ENCODE measurements at places on chromosomes 11 and 22. TPM values are rescaled to one million over a fixed set of nuclear protein-coding genes. Genes with fewer than 3 reads are reported as not detected.

RIN1 gene
- total RNA-seq, result 3.0 TPM

BEST1 gene
- 1.9 TPM for total RNA-seq

OR9Q1 gene
- under 0.01 TPM for total RNA-seq

PRODH gene
- 4.0 TPM for total RNA-seq

ANO5 gene
- total RNA-seq, result 0.54 TPM

CDCA5 gene
- 5.1 TPM for total RNA-seq

CDC42EP2 gene
- 0.81 TPM for total RNA-seq

APOA4 gene
- not detected for total RNA-seq

KREMEN1 gene
- total RNA-seq, result 0.54 TPM

TTC28 gene
- total RNA-seq, result 19.7 TPM

ANKRD49 gene
- total RNA-seq, result 11.3 TPM

PGR gene
- total RNA-seq, result under 0.01 TPM

TPBGL gene
- under 0.01 TPM for total RNA-seq

CENPM gene
- total RNA-seq, result 19.9 TPM

CRYBB2 gene
- total RNA-seq, result not detected

BIK gene
- 0.81 TPM for total RNA-seq

CLTCL1 gene
- 1.6 TPM for total RNA-seq

SSTR3 gene
- under 0.01 TPM for total RNA-seq

OR2AG1 gene
- under 0.01 TPM for total RNA-seq

PRR5L gene
- 52.5 TPM for total RNA-seq

MUC2 gene
- total RNA-seq, result not detected

GGT1 gene
- total RNA-seq, result 18.6 TPM

SMIM35 gene
- under 0.01 TPM for total RNA-seq

DEPDC7 gene
- total RNA-seq, result 1.9 TPM

ACAT1 gene
- 22.1 TPM for total RNA-seq

INPP5J gene
- total RNA-seq, result 1.6 TPM

LRRC55 gene
- under 0.01 TPM for total RNA-seq

P2RX6 gene
- total RNA-seq, result 0.54 TPM

SERPIND1 gene
- not detected for total RNA-seq

DEFB131B gene
- not detected for total RNA-seq

TSSC4 gene
- 96.9 TPM for total RNA-seq
